ENCODE measurements at places on chromosomes 13 and 19.

DNA sequence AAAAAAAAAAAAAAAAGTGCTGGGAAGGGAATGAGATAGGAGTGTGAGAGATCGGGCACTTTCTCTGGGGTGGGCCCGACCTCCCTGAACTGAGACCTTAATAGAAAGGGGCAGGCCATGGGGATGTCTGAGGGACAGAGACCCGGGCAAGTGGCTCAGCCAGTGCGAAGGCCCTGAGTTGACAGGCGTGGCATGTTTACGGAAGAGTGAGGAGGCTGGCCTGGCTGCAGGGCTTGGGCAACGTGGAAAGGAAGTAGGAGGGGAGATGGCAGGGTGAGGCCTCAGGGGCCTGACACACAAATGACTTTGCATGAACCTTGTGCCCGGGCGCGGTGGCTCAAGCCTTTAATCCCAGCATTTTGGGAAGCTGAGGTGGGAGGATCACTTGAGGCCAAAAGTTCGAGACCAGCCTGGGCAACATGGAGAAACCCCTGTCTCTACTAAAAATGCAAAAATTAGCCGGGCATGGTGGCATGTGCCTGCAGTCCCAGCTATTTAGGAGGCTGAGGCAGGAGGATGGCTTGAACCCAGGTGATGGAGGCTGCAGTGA is 13.9 kb downstream of the FCHO1 start:
- DNase-seq, result no peak

DNA sequence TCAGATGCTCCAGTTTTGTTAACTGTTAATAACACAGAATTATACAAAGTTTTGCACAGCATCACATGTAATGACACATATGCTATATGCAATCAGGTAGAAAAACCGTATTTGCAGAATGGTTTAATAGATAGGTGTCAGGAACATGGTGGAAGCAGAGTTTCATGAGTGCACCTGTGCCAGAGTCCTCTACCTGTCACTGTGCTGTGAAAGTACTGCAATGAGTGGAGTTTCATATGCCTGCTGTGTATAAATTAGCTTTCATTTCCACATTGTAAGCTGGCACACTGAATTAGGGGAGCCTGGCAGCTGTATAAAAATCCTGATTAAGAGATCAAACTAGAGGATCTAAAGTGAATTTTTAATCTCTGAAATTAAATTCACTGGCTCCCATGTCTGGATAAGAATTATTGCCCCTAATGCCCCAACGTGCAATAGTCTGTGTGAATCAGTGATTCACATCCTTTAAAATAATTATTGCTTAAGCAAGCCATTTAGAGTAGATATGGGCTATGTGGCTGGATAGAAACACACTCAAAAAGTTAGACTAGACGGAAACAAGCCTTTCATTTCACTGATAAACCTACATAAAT is 8.5 kb upstream of the EEF1AKMT1 start:
- no peak for DNase-seq

DNA sequence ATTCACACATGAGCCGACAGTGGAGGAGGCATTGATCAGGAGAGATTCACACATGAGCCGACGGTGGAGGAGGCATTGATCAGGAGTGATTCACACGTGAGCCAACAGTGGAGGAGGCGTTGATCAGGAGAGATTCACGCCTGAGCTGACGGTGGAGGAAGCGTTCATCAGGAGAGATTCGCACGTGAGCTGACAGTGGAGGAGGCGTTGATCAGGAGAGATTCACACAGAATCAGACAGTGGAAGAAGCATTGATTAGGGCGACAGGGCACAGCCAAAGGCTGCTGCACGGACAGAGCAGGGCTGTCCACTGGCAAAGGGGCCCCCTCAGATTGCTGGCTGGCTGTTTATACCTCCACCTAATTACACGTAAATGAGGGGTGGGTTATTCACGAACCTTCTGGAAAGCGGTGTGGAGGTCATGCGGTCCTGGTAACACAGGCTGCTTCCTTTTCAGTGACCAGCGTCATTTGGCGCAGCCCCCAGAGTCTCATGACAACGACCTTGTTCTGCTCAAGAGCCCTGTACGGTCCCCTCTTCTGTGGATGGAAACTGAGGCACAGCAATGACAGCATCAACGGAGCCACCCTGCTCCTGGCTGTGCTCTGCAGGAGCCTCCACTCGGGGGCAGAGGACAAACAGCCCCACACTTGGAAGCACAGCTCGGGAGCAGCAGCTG is 50.6 kb upstream of the GAS6 start:
- no peak for DNase-seq

DNA sequence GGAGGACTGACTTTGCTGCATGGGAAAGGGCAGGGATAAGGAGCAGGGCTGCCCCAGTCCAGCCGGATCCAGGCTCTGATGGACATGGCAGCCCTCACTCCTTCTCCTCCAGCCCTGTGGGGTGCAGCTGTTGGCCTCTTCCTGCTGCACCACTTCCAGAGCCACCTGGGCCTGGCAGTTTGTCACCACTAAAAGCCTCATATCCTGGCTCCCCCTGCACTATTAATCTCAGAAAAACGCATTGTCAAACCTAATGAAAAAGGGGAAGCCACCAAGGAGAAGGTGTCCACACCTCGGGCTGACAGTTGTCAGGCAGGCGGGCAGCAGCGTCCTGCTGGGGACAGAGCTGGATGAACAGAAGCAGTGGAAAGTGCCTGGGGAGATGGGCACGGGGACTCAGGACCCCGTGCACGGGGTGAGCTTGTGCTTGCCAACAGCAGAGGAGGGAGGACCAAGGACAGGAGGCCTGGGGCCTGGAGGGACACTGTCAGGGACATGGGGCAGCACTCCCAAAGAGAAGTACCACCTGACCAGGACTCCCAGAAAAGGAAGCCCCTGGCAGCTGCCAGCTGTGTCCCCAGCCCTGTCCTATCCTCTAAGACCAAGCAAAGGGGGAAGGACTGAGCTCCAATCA is 151.1 kb upstream of the TSHZ3 start:
- no peak for DNase-seq

DNA sequence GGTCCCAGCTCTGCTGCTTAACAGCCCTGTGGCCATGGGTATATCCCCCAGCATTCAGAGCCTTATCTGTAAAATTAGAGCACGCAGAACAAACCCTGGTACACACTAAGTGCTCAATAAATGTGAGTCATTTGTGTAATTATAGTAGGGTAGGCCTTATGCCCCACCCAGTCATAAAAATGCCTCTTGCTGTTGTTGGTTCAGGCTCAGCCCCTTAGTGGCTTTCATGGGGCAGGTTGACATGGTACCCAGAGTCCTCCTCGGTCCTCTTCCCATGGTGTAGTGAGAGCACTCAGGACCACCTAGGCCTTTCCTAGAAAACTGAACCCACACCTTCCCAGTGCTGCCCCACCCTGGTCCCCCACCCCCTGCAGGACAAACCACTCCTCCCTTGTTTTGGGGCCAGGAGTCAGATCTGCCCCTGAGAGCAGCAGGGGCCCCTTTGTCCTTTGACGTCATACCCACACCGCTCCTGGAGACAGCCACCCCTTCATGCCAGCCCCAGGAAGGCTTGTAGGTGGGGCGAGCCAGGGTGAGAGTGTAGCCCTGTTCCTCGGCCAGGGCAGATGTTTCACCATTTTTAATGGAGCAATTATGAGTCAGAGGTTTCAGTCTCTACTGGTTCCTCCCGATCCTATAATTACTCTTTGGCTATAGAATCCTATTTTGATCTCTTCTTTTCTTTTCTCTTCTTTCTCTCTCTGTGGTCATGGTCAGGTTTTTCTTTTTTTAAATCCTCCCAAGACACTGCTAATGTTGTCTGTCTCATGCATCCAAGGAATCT is 36.8 kb downstream of the ACTN4 start:
- DNase-seq, result no peak

- no peak for DNase-seq
Observed at GRCh38 chr13:72507416-72508199, 219.8 kb downstream of the MZT1 start.

DNA sequence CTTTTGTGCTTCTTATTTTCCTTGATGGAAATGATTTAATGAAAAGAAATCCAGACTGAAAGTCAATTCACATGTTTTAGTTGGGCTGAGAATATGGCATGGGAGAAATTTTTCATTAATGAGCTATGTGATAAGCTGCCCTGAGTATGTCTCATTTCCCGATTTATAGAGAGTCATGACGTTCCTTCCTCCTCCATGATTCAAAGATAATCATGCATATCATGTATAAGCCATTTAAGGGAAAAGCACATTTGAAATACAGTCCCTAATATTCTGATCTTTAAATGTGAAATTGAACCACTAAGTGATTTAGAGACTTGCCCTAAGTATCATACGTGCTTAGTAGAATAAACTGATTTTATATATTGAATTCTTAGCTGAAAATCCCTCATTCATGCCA is 840.9 kb downstream of the PCDH17 start:
- DNase-seq, result no peak

DNA sequence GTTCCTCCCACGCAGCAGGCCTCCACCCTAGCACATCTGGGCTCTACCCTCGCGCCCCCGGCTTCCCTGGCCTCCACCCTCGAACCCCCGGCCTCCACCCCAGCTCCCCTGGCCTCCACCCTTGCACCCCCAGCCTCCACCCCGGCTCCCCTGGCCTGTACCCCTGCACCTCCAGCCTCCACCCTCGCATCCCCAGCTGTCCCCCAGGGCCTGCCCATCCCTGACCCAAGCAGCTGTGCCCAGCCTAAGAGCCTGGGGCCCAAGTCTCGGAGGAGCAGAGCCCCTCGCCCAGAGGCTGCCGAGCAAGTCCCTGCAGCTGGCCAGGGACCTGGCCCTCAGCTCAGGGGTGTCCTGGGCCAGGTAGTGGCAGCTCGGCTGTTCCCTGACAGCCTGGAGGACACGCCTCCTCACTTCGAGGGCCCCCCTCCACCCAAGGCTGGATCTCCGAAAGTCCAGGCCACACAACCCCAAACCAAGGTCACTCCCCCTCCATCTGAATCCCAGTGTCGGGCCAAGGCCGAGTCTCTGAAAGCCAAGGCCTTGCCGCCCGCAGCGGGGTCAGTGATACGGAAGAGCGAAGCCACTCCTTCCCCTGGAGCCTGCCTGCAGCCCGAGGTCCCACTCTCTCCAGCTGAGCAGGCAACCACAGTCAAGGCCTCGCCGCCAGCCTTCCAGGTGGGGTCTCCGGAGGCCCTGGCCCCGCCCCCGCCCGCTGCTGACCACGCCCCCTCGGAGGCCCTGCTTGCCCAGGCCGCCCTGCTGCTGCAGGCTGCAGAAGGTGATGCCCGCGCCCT is 7.9 kb upstream of the ARHGAP33 start:
- no peak for DNase-seq

- DNase-seq, result peak; percentile 62
Observed at GRCh38 chr19:41795031-41795461, 1.3 kb upstream of the CEACAM3 start.

GRCh38 chr13:67395577-67395976 is 165.4 kb upstream of the PCDH9 start:
- no peak for DNase-seq

GRCh38 chr19:28394725-28395124 is 818.2 kb downstream of the UQCRFS1 start:
- DNase-seq, result no peak

GRCh38 chr13:97225533-97225932 is 3.4 kb downstream of the MBNL2 start:
- no peak for DNase-seq

DNA sequence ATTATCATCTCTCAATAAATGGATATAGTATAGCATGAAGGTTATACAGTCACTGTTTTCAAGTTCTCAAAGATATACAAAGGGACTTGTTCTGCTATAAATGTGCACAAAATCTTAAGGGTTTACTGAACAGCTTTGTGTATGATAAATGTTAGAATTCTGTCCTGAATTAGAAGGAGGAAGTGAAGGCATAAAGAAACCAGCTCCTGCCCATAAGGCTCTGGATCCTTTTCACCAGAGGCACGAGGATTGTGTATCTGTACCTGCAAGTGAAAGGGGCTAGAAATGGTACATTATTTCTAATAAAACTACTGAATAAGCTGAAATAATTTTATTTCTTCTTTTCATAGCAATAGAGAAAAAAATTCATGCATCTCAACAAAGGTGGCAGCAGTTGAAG is 32.4 kb downstream of the PHF11 start:
- DNase-seq, result no peak

DNA sequence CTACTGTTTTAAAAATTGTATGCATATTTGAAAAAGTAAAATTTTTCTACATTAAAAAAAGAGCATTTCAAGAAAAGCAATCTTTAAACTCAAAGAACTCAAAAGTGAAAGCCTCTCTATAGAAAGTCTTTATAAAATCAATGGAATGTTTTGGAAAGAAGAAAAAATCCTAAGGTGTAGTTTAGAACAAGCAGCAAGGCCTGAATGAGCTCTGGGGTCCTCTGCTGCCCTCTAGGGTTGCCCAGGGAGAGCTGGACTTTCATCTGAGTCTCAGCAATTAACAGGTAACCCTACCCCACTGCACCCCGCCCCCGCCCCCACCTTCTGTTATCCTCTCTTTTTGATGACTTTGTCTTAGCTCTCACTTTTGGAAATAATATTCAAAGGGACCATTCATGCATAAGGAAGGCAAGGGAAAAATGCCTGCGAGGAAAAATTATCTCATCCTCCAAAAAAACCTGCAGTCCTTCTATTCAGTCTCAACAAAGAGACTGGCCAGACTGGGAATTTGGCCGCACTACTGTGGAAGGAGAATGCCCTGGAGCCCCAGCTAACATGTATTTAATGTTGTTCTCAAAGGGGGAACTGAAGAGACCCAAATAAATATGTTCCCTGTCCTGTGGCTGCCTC is 24.1 kb downstream of the SLC25A30 start:
- no peak for DNase-seq

DNA sequence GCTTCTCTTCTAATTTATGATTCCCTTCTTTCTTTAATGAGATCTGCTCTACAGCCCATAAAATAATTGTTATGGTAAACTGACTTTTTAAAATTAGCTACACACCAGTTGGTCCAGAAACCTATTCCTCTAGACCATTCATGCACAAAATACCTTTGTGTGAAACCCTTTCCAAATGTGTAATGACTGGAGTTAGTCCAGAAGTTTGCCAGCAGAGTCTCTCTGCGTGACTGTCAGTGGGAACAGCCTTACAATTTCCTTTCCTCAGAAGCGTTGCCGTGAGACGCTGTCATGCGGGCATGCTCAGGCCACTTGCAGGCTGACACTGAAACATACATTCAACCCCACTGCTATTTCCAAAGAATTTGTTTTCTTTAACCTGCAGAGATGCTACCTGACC is 965.2 kb downstream of the PCDH9 start:
- DNase-seq, result no peak

- DNase-seq, result no peak
Observed at GRCh38 chr13:52798770-52799430, 49.5 kb downstream of the PCDH8 start.

DNA sequence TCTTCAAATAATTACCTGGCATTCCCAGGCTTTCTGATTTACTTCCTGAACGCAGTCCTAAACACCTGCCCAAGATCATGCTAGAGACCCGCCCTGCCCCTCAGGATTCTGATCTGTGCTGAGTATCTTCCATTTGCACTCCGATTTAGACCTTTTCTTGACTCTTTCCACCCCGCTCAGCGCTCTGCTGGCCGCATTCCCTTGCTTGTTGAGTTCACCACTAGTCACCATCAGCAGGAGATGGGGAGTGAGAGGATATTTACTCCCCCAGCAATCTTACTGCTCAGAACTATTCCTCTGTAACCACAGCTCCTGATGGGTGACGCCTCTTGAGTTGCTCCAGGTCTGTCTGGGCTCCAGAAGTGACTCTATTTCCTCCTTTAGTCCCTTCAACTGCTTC is 419.4 kb upstream of the MIR17HG start:
- no peak for DNase-seq

All from memory B cell (primary cell).